ENCODE measurements at places on chromosomes 4 and X.

GRCh38 chr4:140286456-140286855 is 87.0 kb upstream of the SCOC start:
- DNase-seq, result no peak

DNA sequence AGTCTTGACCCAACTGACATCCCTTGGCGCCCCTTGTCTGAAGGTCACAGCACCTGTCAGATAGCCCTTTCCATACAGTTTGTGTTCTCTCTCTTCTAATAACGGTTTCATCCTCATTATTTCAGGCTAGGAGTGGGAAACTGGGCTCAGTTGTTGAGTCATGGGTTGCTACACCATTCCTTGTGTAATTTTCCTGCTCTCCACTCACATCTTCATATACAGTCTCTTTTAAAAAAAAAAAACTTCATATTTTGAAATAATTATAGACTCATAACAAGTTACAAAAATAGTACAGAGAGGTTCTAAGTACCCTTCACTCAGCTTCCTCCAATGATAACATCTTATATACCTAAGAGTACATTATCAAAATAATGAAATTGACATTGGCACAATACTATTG is 60.2 kb upstream of the GRPR start:
- no peak for DNase-seq

DNA sequence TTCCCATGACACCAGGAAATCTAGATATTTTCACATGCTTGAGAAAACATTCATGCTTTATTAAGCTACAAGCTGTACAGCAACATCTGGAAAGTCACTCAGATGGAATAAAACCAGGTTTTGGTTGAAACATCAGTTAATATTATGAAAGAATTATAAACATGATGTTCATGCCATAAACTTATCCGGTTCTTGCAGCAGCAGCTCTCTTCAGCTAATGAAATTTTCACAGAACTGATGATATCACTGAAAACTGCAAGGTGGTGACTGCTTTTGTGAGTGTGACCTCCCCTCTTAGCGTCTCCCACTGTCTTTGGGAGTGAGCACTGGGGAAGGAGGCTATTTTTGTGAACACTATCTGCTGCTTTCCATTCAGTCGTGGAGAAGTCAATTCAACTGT is 56.9 kb downstream of the ARHGAP10 start:
- DNase-seq, result no peak

DNA sequence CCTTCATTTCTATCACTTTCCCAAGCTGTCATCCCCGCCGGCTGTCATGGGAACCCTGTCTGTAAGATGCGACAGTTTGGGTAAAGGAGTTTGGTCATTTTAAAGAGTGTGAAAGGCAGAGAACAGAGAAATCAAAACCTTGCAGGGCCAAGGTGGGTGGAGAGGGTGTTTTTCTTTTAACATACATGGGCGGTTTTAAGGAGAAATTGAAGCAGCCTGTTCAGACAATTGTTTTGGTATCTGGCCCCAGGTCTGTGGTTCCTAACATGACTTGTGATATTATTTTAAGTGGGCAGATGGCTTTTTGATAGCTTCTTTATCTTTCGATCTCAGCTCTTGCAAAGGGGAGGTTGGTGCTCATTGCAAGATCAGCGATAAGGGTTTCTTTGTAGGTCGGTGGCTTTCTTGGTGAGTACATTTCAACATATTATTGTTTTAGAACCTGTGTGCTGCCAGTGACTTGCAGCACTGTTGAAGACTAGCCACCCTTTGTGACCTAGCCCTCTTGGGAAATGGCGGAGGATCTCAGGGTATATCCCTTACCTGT is 3.7 kb downstream of the PPP1R3F start:
- DNase-seq, result peak; percentile 17

- no peak for DNase-seq
Measured at GRCh38 chrX:77160301-77160700, 286.9 kb upstream of the FGF16 start.

DNA sequence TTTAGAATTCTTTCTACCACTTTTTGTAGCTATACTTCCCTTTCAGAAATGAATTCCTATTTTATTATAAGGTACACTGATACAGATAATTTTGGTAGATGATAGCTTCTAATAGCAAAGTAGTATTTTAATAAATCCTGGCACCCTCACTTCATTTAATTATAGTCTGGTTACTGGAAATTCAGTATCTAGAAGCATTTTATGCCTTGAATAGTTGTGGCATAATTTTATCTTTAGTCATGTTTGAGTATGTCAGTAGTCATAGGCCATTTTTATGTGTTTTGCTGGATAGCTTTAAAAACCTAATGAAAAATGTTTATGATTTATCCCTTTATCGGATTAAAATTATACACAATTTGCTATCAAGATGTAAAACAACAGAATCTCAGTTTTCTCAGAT is 92.3 kb downstream of the DIAPH2 start:
- DNase-seq, result no peak

- DNase-seq, result no peak
Measured at GRCh38 chr4:85391071-85391470, 83.9 kb upstream of the ARHGAP24 start.

DNA sequence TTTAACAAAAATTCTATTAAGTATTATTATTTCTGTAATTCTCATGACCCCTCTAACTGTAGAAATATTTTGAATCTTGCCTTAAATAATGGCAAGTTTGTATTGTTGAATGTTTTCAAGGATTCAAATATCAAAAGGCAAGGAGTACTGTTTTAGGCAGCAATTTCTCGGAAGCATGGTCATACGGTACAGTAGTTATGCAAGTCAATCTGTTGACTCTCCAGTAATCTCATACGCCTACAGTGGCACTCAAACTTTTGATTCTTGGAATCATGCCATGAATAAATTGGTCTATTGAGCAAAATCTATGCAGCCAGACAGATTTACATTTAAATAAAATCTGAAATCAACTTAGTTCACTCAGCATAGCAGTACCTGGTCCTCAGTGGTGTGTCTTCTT is 139.6 kb upstream of the FAM47C start:
- no peak for DNase-seq

- no peak for DNase-seq
Measured at GRCh38 chrX:100647095-100647494, 3.1 kb downstream of the SRPX2 start.

DNA sequence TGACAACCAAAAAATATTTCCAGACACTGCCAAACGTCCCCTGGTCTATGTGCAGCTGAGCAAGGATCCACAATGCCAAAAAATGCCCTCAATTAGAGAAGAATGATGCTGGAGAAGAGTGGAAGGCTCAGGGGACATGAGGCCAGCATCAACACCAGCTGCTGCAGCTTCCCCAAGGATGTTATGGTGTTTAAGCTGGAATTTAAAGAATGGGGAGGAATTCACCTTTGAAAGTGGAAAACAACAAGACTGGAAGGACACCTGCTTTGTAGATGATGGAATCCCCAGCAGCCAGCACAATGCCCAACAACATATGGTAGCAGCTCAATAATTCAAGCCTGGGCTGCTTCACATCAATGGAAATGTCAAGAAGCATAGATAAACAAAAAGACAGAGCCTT is 20.3 kb upstream of the SMPX start:
- DNase-seq, result no peak

GRCh38 chrX:129574214-129574613 is 34.2 kb downstream of the OCRL start:
- DNase-seq, result no peak

DNA sequence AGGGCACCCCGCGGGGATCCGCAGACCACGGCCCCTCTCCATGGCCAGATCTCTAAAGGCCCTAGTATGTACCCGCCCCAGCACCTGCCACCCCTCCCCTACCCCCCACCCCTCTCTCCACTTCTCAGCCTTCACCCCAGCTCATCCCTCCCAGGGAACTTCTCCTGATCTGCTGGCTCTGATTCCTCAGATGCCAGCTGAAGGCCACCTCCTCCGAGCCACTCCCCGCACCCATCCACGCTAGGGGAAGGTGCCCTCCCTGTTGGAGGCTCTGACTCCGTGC is 11.9 kb downstream of the PSAPL1 start:
- DNase-seq, result no peak

- DNase-seq, result no peak
Measured at GRCh38 chr4:153520801-153521329, 54.7 kb downstream of the TMEM131L start.

DNA sequence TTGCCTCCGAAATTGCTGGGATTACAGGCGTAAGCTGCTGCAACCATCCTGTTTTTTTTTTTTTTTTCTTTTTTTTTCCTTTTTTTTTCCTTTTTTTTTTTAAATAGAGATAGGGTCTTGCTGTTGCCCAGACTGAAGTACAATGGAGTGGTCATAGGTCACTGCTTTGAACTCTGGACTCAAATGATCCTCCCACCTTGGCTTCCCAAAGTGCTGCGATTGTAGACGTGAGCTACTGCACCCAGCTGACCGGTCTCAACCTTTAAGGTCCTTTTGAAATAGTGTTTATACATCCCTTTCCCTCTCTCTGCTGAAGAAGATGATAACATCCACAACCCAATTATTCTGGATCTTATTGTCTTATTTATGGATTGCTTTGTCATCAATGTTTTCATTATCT is 548.7 kb downstream of the GBA3 start:
- no peak for DNase-seq

- no peak for DNase-seq
Measured at GRCh38 chr4:46850026-46850425, 59.0 kb downstream of the COX7B2 start.

DNA sequence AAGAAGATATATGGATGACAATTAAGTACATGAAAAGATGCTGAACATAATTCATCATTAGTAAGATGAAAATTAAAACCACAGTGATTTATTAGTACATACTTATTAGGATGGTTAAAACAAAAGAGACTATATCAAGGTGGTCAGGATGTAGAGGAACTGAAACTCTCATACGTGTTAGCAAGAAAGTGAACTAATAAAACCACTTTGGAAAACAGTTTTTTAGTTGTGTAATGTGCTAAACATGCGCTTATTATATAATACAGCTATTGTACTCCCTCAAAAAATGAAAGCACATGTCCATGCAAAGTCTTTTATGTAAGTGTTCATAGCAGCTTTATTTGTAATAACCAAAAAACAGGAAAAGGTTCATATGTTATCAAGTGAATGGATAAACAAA is 89.9 kb upstream of the KCTD8 start:
- DNase-seq, result no peak

- DNase-seq, result no peak
Measured at GRCh38 chr4:7399440-7400234, 35.1 kb downstream of the PSAPL1 start.

DNA sequence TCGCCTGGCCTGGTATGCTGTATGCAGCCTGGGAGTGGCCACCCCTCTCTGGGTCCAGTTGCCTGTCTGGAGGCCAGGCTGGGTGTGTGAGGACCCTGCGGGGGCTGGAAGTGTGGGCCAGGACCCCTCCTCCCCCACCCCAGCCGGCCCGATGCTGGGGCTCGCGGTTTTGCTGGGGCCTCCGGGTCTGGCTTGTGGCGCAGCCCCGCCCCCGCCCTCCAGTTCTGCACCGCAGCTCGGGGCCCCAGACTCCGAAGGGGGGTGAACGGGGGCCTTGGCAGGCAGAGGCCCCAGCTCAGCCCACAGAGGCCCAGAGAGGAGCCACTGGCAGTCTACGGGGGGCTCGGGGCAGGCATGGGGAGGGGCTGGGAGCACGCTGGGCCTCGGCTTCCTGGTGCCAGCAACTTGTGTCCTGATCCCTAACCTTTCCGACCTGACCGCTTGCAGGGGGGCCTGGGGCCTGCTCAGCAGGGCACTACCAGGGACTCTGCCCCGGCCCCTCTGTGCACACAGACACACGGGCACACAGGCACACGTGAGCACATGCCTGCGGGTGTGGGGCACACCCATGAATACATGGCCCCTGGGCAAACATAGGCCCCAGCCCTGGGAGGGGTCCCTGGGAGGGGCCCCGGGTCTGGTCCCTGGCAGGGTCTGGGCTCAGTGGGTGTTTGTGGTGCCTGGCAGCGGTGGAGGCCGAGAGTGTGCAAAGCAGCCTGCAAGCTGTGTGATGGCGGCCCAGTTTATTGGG is 21.4 kb upstream of the FGFR3 start:
- no peak for DNase-seq

- DNase-seq, result no peak
Measured at GRCh38 chr4:86036736-86037135, 323.1 kb downstream of the MAPK10 start.

DNA sequence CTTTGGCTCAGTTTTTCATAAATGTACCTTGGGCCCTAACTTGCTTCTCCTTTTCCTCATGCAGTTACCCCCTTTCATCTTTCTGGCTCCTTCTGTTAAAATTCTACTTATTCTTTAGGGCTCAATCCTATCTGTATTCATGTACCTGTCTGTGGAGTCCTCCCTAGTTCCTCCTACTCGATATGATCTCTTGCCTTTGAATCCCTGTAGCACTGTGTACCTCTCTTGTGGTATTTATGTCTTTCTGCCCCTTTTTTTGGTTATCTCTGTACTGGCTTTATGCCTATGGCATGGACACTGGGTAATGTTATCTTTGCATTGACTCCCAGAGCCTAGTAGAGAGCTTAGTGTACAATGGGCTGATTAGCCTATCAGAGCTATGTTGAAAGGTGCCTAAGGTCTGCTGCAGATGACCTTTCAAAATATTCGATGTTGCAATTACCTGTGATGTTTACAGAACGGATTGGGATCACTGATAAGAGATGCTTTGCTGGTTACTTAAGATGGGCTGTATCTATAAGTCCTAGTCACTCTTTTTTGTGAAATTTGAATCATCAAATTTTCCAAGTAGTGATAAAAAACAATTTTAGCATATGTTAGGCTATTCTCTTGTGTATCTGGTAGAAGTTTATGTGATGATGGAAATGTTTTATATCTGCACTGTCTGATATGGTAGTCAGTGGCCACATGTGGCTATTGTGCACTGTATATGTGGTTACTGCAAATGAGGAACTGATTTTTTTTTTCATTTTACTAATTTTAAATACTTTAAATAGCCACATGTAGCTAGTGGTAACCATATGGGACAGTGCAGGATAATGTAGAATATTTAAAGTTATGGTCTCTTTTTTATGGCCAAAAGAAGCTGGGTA is 33.5 kb downstream of the TMEM164 start:
- DNase-seq, result no peak

DNA sequence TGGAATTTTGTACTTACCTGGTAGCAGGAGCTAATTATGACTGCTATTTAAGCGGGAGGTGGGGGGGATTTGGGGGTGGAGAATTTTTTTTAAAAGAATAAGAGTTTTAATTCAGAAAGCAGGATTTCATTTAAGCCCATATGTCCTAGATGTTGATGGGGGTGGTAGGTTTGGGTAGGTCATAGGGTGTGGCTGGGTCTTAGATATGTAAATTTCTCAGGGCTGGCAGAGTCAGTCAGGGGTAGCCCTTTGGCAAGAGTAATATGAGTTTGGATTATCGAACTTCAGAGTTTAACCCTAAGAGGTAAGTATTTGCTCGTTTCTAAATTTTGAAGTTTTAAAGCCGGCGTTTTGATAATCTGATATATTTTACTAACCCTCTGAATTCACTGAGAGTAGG is 35.2 kb upstream of the COX18 start:
- DNase-seq, result no peak

- DNase-seq, result no peak
Measured at GRCh38 chr4:110275871-110276270, 77.5 kb upstream of the ELOVL6 start.

DNA sequence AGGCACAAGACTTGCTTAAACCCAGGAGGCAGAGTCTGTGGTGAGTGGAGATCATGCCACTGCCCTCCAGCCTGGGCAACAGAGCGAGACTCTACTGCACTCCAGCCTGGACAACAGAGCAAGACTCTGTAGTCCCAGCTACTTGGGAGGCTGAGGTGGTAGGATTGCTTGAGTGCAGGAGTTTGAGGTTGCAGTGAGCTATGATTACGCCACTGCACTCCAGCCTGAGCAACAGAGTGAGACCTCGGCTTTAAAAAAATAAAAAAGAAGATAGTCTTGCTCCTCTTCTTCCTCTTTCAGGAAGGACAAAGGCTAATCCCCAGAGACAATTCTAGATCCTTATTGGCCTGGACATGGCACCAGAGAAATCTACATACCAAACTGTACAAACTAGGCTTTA is 5.7 kb upstream of the PPEF2 start:
- DNase-seq, result no peak

Data from T-helper 1 cell (primary cell).